ENCODE measurements at places on chromosomes 7 and 10.
A peak's percentile ranks its signal among the peaks of the same experiment; 100 is the strongest.

GRCh38 chr7:114944745-114945625 is 23.1 kb downstream of the MDFIC start:
- DNase-seq, result no peak

- no peak for DNase-seq
Observed at GRCh38 chr10:108562105-108562504, 1361.2 kb downstream of the XPNPEP1 start.

- no peak for DNase-seq
Observed at GRCh38 chr10:64271508-64271907, 750.3 kb downstream of the REEP3 start.

GRCh38 chr7:140540136-140540777 is 61.0 kb upstream of the MKRN1 start:
- DNase-seq, result no peak

DNA sequence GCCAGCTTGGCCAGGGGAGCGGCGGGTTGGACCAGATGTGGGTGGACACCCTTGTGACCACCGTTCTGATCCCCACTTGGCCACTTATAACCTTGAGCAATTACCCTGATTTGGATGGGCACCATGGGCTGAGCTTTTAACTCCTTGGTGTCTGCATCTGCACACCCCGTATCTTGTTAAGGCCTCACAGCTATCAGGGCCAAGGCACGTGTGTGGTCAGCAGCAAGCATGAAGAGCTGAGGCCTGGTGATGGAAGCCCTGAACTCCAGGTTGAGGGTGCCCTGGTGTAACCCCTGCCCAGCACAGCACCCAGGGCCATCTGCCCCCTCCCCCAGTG is 89.2 kb downstream of the ZMIZ1 start:
- DNase-seq, result no peak

DNA sequence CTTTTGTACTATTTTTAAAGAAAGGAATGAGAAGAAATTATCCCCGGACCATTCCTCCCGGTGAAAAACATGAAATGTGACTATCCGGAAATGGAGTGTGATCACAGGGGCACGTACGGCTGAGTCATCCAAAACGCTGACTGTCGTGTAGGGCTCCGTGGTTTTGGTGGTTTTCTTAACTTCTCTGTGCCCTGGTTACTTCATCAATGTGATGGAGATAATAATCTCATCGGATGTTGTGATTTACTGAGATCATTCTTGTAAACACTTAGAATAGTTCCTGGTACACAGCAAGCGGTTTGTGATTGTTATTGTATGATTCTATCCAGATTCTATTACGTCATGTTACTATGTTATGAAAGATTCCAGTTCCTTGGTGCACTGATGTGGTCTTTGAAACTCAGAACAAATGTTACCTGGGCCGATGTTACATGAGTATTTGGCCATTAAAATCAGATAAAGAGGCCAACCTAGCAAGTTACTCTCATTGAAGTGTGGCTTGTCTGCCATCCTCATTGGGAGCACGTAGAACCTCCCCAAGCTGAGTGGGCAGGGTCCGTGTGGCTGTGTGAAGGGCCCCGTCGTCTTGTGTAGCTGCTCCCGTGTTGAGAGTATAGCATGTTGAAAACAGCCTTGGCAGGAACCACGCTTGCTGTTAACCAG is 99.5 kb downstream of the CAMK1D start:
- DNase-seq, result no peak

- no peak for DNase-seq
Observed at GRCh38 chr10:4837551-4837950, 11.5 kb downstream of the AKR1E2 start.

DNA sequence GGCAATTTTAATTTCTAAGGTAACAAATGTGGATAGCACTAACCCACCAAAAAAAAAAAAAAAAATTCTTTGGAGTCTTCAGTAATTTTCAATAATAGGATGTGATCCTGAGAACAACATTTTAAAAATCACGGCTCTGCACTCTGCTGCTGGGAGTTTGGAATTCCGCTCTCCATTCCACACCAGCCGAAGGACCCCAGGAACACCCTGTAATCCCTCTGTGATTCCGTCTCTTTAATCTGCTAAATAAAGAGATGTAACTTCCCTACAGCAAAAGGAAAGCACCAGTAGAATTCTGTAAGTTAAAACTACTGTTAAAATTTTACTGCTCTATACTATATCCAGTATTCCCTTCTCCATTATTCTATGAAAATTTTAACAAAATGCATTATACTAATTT is 284.5 kb downstream of the PTPRN2 start:
- no peak for DNase-seq

DNA sequence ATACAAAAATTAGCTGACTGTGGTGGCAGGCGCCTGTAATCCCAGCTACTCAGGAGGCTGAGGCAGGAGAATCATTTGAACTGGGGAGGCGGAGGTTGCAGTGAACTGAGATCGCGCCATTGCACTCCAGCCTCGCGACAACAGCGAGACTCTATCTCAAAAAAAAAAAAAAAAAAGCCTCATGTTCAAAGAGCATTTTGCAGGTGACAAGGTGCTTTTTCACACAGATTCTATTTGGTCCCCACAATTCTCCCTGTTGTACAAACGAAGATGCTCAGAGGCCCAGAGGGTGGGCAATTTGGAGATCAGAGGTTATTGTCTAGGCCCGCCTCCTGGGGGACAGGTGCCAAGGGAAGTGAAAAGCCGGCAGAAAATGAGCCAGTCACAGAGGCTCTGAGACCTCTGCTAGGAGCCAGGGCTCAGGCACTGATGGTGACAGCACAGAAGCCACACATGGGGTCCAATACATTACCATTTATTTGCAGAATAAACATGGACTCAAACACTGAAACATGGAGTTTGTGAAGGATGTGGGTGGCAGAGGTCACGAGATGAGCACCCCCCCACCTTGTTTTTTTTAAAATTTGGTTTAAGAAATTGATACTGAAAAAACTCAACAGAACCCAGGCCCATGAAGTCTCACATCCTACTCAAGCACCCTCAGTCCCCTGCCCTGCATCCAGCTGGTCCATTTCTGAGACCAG is 882 bp upstream of the GAL3ST4 start:
- DNase-seq, result no peak

- no peak for DNase-seq
Observed at GRCh38 chr7:18655506-18655905, 160.0 kb downstream of the HDAC9 start.

DNA sequence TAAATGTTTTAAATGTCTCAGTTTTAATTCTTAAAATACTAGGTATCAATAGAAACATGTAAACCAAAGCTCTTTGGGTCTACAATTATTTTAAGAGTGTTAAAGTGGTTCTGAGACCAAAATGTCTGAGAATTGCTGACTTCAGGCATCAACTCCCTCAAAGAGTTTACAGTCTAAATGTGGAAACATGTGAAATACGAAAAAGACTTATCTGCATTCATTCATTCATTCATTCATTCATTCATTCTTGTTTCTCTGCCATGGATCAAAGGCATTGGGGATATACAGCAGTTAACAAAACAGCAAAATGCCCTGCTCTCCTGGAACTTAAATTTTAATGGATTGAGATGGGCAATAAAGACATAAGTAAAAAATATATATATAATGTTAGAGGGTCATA is 69.8 kb downstream of the BLNK start:
- no peak for DNase-seq

- no peak for DNase-seq
Observed at GRCh38 chr10:101217450-101218281, 11.6 kb downstream of the LBX1 start.

DNA sequence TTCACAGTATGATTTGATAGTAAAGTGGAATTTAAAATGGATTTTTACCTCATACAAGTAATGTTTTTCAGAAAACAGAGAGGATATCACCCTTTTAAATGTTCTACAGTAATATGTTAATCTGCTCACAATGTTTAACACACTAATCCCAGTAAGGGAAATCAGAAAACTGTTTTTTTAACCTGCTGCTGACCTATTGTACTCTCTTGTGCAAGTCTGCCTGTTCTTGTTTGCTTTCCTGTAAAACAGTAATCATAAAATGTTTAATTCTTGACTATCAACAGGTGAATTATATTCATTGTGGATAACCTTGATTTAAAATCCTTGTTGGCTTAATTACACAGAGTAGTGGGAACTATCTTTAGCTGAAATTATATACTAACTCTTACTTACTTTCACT is 126.4 kb downstream of the GNAT3 start:
- DNase-seq, result no peak

GRCh38 chr10:3886191-3886590 is 101.2 kb upstream of the KLF6 start:
- no peak for DNase-seq

DNA sequence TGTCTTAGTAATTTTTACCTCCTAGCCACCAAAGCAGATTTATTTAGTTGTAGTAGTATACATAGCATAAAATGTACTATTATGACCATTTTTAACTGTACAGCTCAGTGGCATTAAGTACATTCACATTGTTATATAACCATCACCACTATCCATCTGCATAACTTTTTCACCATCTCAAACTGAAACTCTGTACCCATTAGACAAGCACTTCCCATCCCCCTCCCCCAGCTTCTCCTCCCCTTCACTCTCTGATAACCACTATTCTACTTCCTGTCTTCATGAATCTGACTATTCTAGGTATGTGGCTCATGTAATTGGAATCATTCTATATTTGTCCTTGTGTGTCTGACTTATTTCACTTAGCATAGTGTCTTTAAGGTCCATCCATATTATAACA is 71.9 kb downstream of the MRPL32 start:
- DNase-seq, result no peak

DNA sequence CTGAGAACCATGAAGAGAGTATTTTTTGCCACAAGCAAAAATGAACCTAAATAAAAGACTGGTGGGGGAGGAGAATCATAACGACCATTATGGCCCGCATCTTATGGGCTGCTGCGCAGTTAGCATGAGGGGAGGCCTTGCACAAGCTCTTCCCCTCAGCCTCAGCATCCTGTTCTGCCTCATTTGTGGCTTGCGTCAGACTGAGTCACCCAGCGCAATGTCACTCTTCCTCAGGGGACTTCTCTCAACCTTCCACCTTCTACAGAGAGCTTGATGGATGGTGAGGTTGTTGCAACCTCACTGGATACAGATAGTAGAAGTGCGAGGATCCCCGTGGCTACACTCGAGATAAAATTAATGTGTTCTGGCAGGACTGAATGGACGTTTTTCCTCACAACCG is 16.8 kb upstream of the GPR15LG start:
- DNase-seq, result no peak

DNA sequence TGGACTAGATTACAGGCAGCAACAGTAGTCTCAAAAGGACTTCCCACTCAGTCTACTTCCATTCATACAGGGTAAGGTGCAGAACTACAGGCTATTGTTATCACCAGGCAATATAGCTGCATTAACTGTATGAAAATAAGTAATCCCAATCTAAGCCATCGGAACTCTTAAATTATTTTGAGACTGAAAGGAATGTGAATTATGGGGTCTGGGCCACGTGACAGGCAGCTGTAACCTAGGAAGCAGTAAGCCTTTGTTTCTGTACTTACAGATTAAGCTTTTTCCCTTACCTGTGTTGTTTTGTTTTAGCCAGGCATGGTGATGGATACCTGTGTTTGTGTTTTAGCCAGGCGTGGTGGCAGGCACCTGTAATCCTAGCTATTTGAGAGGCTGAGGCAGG is 152.4 kb upstream of the TRIM24 start:
- DNase-seq, result no peak

- DNase-seq, result no peak
Observed at GRCh38 chr7:150406567-150407421, 27.7 kb downstream of the ZNF775 start.

GRCh38 chr10:49831352-49832035 is 69.4 kb upstream of the OGDHL start:
- no peak for DNase-seq

DNA sequence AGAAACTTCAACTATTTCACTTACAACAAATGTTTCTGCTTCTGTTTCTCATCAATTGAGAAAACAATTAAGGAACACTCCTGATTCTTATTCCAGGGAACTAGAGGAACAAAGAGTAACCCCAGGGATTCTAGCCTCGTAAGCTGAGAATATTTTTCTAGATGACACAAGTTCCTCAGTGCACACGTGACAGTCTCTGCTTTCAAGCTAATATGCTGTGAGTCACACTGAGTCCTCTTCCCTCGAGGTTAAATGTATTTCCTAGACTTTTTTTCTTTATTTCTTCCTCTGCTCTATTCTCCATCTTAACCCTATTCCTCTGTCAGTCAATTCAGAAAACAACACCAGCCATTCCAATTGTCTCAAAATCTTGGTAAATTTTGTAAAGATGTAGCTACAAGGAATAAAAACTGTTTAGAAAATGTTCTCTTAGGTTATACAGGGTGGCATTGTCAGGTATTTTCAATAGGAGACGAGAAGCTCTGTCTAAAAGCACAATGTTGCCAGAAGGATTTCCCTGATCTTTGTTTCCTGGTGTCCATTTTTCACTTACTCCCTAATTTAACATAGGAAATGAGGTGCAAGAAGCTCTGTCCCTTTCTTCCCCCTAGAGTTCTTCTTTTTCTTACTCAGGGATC is 5.8 kb upstream of the C1GALT1 start:
- no peak for DNase-seq

DNA sequence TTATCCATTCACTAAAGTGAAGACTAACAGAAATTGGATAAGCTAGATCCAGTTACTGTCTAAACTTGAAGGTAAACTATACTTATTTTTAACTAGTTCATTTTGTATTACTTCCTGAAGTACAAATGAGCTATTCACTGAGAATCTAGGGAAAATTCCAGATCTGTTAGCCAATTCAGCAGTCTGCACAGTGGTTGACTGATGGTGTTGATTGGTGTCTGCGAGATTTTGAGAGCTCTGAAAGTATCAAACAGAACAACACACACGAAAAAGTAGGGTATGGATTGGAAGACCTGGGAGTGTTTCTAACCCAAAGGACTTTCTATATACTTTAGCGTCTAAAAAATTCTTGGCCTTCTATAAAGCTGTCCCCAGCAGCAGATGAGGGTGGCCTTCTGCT is 33.6 kb upstream of the AGR2 start:
- no peak for DNase-seq

GRCh38 chr10:72334196-72334824 is 20.4 kb downstream of the DNAJB12 start:
- DNase-seq, result peak; percentile 52

- DNase-seq, result no peak
Observed at GRCh38 chr7:92260248-92260781, 14.5 kb downstream of the ANKIB1 start.

- DNase-seq, result no peak
Observed at GRCh38 chr10:73209705-73210104, 37.4 kb downstream of the DNAJC9 start.

DNA sequence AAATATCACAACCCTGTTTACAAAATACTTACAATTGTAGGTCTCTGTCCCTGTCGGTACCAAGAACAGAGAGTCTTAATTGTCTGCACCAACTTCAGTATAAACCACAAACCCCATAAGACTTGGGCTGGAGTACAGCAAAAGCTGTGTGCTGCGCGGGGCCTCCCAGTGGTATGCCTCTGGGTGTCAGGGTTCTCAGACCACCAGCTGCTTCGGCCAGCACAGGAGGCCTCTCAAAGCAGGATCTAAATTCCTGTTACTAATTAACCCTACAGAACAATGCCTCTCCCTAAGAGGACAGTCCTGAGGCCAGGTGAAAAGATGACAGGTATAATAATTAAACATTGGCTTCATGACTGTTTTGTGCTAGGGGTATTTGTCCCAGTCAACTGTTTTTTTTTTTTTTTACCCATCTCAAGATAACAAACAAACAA is 957 bp upstream of the SVIL start:
- no peak for DNase-seq

All from NCI-H187 (cell line).